ENCODE measurements at places on chromosomes 12 and 14.
A peak's percentile ranks its signal among the peaks of the same experiment; 100 is the strongest.

GRCh38 chr14:75417674-75418073 lies 10.1 kb upstream of the JDP2 start:
- DNase-seq: no peak

DNA sequence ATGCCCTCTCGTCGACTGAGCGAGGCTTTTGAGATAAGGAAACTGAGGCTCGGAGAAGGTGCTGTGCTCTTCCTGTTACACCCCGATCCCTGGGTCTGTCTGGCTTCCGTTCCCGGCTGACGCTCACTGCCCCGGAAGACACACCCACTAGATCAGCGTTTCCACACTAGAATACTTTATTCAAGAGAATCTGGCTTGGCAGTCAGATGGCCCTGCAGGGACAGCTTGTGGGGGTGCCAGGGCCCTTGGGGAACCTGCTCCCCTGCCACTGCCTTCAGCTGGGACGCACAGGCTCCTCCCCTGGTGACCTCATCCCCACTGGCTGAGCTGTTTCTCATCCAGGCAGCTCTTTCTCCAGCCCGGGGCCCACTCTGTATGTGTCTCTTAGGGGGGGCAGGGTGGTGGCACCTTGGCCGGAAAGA lies 13.7 kb downstream of the PGF start:
- DNase-seq: no peak

DNA sequence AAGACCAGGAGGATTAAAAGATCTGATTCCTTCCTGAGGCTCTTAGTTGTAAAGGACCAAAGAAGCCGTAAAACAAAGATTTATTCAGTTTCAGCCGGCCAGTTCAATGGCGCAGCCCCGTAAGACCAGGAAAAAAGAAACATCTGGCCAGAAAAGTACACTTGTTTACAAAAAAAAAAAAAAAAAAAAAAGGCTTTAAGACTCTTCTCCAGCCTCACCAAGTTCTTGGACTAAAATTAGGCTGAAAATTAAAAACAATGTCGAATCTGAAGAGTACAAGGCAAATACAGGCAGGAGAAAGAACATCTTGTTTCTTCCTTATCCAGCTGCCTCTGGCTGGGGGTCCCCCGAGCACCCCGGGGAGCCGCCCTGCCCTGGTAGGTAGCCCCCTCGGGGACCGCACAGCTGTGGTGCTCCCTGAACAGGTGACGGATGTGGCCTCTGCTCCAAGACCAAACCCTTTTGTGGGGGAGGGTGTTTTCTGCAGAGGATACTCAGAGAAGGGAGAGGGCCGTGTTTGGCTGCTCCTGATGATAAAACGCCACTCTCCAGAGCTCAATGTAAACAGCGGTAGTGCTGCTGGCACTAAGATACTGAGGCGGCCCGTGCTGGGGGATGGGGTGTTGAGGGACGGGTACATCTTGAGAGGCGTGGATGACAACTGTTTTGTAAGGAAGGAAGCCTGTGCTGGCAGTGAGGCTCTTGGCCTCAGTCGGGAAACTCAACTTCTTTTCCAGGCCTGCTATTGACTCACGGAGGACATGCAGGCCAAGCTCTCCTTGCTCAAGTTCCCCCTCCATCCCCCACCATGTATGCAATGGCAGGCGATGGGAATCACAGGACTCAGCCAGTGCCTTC lies 201.0 kb upstream of the DIO3 start:
- DNase-seq: no peak

- DNase-seq: no peak
These were observed 20.6 kb downstream of the FAM186A start for GRCh38 chr12:50375802-50376201.

DNA sequence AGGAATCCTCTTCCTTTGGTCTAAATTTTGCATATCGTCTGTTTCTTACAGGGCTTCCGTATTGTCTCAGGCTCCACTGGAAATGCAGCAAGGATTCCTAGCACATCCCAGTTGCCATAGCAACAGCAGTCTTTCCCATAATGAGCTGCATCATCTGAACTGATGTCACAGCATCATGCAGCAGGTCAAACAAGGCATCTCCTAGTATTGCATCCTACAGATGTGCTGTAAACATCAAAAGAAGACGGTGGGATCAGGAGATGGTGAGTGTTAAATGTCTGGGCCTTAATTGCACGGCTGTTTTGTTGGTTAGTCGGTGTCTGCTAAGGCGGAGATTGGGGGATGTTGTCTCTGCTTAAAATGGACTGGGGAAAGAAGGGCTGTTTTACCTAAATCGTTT lies at the start of gene AKAP6:
AKAP6 (plus strand) TSS at position 153 of the 400 bp plus-strand sequence. CDS start 104,196 bp downstream, outside the sequence.
- peak; percentile 55 for DNase-seq

DNA sequence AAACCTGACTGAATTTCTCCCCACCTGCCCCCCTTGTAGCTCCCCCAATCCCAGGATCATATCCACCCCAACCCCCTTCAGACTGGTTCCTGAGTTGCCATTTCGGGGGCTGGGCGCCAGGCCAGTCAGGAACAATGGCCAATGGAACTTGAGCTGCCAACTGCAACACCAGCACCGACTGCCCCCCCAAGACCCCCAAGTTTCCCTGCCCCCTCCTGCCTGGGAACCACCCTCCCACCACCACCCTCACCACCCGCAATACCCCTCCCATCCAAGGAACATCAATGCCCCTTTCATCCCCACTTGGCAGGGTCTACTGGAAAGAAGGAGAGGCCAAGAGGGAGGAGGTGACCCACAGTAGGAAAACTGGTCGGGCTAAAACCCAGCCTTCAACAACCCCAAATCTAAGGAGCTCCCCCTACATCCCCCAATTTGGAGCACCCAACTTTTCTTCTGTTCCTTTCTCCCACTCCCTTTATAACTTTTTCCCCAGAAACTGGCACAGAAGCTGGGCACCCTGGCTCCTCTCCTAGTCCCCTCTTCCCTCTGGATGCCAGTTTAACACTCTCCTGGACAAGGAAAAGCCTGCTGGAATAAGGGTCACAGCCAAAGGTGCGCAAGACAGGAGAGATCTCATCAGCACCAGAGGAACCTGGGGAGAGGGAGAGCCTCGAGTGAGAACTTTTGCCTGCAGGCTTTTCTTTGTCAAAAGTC lies 1.6 kb upstream of the NDRG2 start:
- DNase-seq: no peak

DNA sequence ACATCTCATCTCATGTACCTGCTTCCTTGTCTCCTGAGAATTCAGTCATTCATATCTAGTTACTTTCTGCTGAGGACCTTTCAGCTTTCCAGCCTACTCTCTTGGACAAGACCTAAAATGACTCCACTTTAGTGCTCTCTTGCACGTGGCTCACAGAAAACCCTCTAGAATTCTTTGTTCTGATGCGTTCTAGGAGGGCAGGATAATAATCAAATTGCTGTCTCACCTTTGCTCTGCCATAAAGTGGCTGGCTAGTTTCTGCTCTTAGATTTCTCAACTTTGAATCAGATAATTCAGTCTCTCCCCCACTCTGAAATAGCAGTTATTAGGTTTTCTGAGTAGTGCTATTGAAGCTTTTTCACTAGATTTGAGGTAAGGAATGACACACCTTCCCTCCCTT lies 429.5 kb upstream of the FBXO33 start:
- DNase-seq: no peak

DNA sequence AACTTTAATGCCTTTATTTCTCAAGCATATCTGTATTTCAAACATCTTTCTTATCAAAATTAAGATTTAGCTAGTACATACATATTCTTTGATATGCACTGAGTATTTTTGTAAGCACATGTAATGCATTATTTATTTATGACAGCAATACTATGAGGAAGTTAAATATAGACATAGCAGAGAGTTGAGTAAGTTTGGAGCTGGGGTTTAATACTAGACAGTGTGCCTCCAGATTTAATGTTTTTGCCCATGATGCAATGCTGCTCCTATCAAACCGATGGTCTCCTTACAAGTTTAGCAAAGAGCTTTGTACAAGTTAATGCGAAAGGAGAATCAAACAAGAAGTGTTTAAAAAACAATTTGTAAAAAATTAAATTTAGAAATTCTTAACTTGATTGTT lies 826.6 kb upstream of the MGAT4C start:
- no peak for DNase-seq

- no peak for DNase-seq
These were observed 274.6 kb downstream of the BTG1 start for GRCh38 chr12:91870872-91871707.

- no peak for DNase-seq
These were observed 268.3 kb downstream of the RPAP3 start for GRCh38 chr12:47437570-47437969.

GRCh38 chr12:14260011-14260993 lies 105.2 kb upstream of the ATF7IP start:
- DNase-seq: no peak

- no peak for DNase-seq
These were observed 29.2 kb downstream of the GLRX5 start for GRCh38 chr14:95564060-95564459.

GRCh38 chr12:50258167-50258551 lies 25.2 kb downstream of the LIMA1 start:
- DNase-seq: no peak

DNA sequence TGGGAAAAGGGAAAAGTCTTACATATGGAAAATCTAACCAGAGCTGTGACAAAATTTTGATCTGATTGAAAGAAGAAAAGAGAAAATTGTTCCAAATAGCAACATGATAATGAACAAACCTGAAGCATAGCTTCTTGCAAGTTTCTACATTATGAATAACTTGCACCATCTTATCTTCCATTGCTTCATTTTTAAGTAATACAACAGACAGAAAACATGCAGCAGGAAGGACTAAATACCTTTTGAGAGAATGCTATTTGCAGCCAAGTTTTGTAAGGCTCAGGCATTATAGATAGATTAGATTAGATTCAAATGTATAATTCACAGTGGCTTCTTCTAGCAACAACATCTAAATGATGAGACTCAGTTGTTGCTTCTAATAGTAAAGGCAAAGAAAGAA lies 441.4 kb downstream of the AEBP2 start:
- no peak for DNase-seq

GRCh38 chr12:69932154-69932553 lies 107.1 kb downstream of the MYRFL start:
- DNase-seq: no peak

DNA sequence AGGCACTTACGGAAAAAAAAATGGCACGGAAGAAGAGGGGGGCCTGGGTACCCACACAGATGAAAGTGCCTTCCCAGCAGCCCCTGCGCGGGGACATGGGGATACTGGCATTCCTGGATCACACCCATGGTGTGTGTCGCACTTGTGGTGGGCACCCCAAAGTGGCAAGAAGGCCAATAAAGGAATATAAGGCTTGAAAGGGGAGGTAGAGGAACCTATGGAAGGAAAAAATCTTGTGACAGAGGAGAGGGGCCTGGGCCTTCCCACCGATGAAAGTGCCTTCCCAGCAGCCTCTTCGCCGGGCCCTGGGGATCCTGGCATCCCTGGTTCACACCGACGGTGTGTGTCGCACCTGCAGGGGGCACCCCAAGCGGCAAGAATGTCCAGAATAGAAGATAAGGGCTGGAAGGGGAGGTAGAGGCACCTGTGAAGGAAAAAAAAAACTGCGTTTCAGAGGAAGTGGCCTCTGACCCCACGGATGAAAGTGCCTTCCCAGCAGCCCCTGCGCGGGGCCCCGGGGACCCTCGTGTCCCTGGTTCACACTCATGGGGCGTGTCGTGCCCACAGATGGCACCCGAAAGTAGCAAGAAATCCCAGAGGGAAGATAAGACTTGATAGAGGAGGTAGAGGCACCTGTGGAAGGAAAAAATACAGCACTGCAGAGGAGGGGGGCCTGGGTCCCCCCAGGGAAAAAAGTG lies 284.0 kb downstream of the ALG10 start:
- no peak for DNase-seq

DNA sequence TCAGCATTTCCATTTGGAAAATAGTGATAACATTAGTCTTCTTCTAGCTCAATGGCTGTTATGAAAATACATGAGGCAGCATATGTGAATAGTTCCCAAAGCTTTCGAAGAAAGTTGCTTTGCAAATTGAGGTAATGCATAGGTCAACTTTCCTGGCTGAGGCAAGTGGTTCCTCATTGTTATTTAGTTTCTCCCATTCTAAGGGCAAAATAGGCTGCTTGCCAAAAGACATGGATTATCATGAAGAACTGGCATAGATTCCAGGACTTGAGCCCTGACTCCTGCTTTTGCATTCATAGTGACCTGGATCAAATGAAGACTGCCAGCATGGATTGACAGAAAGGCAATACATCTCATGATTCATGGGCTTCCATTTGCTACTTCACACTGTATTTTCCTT lies 35.7 kb downstream of the LRFN5 start:
- no peak for DNase-seq

DNA sequence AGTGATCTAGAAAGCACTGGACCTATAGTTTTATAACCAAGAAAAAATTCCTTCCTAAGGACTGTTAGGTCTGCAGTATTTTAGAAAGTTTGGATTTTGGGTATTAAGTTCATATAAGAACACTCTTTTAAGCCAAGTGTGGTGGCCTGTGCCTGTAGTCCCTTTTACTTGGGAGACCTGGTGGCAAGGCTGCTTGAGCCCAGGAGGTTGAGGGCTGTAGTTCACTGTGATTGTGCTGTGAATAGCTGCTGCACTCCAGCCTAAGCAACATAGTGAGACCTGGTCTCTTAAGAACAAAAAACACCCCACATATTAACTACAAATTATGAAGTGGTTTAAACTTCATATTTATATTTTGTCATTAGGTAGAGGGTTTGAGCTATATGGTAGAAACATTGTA lies 9.7 kb downstream of the DNM1L start:
- no peak for DNase-seq

DNA sequence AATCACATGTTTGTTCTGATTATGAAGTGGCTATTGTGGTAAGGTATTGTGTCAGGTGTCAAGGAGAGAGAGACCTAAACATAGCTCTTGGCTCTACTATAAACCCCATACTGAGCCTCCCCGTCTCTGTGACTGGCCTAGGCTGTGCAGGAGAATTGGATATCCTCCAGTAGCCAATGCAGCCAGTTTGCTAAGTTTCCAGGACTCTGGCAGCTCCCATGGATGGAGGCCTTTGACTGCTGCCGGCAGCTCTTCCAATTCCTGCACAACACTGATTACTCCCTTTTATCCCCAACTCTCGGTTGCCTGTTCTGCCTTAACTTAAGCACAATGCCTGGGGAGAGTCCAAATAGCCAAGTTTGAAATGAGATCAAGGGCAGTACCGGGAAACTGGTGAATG lies 59.3 kb downstream of the ABCC9 start:
- no peak for DNase-seq

DNA sequence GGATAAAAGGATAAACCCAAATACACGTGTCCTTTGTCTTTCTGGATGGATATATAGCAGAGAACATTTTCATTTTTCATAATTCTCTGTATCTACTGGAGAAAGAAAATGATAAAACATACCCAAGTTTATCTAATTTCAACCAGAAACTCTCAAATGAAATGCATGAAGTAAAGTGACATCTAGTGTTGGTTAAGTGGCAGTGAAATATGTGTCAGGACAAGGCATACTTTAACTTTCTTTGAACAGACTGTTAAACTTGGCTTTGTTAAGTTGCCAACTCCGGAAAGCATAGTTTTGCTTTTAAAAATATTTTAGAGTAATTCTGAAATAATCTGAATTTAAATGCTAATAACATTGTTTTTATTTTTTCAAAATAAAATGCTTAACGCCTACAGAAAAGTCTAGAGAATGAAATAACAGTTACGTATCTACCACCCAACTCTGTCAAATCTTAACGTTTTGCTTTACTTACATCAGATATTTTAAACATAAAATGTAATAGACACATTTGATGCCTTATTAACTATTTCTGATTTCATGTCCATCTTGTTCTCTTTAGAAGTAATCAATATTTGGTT lies 25.2 kb upstream of the NTN4 start:
- peak; percentile 8 for DNase-seq
